ENCODE measurements at places on chromosomes 5 and 9.
A peak's percentile ranks its signal among the peaks of the same experiment; 100 is the strongest.

DNA sequence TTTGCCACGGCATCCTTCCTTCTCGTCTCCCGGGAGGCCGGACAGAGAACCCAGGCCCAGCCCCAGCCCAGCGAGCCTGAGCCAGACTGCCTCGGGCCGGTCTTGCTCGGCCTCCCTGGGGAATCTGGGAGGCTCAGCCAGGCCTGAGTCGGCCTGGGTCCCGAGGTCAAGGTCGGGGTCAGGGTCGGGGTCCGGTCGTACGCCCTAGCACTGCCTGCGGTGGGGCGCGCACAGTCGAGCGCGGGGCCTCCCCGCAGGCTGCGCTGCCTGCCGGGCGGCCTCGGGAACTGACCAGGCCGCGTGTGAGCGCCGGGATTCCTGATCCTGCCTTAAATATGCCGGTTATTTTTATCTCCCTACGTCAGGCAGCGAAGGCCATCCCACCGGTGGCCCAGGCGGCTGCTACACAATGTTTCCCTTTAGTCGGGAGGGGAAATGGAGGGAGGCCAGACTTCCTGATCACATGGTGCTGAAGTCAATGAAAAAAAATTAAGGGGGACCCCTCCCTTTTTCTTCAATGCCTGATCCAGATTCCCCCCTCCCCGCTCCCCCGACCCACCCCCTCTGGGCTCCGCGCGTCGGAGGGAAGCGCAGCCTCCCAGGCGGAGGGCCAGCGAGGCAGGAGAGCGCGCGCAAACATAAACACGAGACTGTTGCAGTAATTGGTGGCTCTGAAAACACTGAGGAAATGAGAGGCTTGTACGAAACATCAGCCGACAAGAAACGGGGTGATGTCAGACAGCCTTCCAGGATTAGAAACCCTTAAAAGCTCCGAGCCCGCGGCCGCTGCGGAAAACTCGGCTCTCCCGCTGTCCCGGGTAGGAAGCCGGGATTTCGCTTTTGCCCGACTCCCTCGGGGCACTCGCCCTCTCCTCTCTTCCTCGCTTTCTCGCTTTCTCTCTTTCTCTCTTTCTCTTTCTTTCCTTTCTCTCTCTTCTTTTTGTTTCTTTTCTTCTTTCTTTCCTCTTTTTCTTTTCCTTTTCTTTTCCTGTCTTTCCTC lies 148.2 kb upstream of the KLF4 start:
- DNase-seq, result no peak

DNA sequence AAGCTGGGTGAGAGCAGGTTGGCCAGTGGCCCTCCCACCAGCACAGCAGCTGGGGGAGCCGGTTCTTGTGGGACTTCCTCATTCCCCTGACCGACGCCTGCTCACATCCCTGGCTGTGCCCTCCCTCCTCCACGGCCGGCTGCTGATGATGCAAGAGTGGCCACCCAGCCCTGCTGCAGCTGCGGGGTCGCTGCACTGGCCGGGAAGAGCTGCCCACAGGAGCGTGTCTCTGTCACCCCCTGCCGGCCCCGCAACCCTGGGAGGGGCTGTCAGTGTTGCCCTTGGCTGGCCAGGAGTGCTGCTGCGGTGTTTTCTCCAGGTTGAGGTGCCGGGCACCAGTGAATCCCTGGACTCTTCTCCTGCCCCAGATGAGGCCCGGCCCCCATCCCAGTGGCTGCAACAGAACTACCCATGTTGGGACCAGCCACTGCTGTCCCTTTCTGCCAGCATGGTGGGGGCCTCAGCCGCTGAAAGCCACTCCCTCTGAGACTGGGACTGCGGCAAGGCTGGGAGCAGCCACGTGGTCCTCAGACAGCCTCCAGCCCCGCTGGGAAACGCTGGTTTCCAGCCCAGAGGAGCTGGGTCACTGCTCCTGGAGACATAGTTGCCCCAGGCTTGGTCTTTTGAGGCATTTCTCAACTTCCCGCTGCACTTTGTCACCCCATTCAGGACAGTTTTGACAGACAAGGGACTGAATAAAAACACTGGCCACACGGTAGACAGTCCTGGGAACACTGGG lies 739 bp downstream of the CARD9 start:
- DNase-seq, result no peak

- no peak for DNase-seq
Observed at GRCh38 chr5:14267166-14267838, 124.2 kb downstream of the TRIO start.

GRCh38 chr5:169296419-169297143 lies 4.4 kb downstream of the SLIT3 start:
- DNase-seq, result no peak

DNA sequence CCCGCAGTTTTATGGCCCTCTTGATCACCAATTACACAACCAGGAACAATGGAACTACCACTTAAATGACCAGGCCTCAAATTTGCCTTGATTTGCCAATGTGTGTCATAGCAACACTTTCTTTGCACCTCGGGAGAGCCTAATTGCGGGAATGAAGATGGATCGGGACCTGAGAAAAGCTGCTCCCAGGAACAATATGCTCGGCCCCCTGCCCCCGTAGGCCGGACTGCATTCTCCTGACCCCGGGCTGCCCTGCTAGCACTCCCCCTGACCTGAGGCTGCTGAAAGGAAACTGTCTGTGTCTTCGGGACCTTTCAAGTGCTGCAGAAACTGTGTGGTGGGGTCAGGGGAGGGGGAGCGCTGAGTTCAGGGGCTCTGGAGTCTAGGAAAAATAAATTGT lies 294.3 kb upstream of the IRX1 start:
- no peak for DNase-seq

DNA sequence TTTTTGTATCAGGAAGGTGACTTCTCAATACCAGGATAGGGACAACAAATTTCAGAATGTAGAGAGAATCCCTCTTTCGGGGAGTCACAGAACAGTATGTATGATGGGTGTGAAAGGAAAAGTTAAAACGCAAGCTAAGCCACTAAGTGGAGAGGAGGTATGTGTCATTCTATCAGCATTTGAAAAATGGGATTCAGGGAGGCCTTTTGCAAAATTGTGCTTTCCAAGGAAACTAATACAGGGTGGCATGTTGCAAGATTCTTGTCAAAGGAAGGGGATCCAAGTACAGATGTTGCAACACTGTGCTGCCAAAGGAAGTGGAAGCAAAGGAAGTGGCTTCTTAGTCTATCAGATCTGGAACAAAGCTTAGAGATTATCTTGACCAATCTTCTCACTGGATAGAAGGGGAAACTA lies 12.6 kb upstream of the TNIP1 start:
- DNase-seq, result no peak

GRCh38 chr5:6253846-6254245 lies 124.5 kb downstream of the MED10 start:
- DNase-seq, result no peak

GRCh38 chr5:17316970-17317459 lies 99.6 kb downstream of the BASP1 start:
- DNase-seq, result peak; percentile 71

- DNase-seq, result no peak
Observed at GRCh38 chr9:3177936-3178335, 334.0 kb upstream of the PUM3 start.

GRCh38 chr5:141735823-141736222 lies 53.8 kb upstream of the ARAP3 start:
- DNase-seq, result no peak

DNA sequence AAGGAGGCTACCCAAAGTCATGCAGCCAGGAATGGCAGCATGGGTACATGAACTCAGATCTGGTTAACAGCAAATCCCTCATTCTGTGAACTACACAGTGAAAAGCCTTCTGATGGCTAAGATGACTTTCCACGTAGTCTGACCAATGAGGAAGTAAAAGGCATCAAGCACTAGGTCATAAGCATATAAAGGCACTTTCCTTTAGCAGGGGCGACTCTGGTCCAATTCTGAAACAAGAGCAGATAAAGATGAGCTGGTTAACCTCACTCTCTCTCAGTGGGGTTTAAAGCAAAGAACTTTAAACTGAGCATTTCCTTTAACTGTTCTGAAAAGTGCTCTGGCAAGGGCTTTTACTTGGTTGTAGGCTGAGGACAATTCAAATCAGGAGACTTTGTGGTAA lies 21.1 kb downstream of the PSMB7 start:
- DNase-seq, result no peak

DNA sequence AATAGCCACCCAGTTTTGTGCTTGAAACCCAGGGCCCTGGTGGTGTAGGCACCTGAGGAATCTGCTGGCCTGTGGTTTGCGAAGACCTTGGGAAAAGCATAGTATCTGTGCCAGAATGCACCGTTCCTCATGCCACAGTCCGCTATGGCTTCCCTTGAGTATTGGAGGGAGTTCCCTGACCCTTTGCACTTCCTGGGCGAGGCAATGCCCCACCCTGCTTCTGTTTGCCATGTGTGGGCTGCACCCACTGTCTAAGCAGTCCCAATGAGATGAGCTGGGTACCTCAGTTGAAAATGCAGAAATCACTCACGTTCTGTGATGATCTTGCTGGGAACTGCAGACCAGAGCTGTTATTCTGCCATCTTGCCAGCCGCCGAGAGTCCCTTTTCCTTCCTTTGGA lies 483.5 kb downstream of the AGTPBP1 start:
- no peak for DNase-seq

GRCh38 chr9:126440940-126441339 lies 114.3 kb downstream of the MVB12B start:
- no peak for DNase-seq

DNA sequence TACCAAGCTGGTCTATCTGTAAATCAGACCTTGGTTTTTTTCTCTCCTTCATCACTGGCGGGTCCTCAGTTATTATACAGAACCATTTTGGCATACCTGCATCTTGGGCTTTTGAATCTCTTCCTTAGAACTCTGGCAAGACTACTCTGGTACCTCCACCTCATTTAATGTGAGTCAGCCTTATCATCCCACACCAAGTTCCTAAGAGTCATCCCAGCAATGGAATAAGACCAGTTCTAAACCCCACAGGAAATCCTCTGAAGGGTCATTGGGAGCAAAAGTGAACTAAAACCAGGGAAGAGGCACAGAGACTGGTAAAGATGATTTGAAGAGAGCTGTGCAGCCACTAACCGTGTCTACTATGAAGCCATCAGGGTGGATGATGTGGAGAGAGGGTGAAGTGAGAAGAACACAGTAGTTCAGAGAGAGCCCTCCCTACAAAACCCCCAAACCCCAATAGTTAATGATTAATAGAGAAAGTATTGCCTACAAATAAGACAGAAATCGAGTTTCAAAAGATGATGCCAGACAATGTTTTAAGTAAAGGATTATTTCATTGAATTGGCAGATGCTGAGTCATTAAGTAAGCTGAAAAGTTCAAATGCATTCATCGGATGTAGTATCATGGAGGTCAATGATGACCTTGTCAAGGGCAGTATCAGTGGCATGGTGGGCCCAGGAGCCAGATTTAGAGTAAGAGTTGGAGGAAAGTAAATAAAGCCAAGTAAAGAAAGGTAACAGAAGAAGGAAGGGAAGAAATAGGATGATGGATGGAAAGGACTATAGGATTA lies 85.4 kb downstream of the PCSK1 start:
- no peak for DNase-seq

DNA sequence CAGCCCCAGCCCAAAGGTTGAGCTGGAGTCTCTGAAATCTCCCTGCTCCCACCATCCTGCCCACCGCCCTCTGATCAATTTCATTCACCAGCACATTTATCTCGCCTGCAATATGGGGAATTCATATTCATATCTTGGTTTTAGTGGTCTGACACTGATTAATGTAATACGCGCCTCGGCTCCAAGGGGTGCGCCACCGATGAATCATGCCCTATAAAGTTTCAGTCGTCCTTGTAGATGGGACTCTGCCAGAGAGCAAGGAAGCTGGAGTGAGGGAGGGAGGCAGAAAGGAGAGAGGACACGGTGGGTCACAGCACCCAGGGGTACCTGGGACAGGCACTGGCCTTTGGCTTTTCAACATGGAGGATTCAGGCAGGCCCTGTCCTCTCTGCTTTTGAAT lies 8.9 kb downstream of the IRX1 start:
- no peak for DNase-seq

DNA sequence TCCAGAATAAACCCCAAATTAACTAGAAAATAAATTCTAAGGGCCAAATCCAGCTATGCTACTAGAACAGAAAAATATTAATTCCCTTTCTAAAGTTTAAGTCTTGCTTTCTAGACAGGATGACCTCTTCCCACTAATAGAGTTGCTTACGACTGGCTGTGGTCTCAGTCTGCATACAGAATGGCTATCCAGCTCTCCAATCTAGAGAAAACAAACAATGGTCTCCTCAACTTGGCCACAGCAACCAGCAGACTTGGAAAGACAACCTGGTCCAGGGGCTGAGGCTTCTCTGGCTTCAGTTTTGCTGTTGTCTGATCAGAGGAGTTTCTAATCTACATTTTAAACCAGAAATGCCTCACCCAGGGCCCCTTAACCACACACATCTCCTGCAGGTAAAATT lies 28.9 kb downstream of the RASEF start:
- no peak for DNase-seq

DNA sequence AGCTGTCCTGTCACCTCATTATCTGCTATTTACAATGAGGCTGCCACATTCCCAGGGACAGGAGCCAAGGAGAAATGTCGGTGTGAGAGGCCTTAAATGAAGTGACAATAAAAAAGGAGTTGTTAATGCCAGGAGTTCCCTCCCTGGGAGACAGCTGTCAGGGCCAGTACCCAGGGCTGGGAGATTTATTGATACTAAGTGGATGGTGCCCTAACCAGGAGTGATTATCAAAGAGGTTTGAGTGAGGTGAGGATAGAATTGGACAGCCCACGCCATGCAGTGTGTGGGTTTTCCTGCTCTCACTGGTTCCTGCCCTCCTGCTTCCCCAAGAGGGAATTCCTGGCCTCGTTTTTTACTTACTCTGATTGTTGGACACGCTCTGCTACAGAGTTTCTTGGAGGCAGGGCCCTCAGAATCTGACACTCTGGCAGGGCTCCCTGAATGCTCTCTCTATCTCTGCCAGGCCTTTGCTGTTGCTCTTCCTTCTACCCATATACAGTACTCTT lies 150.8 kb downstream of the GRIA1 start:
- no peak for DNase-seq

DNA sequence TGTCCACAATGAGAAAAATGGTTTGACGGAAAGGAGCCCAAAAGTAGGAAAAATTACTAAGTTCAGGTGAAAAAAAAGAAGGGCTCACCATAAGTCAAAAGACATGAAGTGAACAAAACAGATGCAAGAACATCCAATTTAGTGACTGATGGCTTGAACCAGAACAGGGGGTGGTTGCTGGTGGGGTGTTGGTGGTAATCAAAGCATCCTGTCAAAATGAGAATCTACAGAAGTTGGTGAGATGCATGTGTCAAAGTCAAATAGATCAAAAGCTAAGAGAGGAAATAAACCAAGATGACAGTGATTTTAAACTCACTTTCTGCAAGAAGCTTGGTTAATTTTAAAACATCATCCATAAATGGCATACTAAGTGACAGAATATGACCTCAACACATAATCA lies 117.4 kb downstream of the MLLT3 start:
- DNase-seq, result no peak

DNA sequence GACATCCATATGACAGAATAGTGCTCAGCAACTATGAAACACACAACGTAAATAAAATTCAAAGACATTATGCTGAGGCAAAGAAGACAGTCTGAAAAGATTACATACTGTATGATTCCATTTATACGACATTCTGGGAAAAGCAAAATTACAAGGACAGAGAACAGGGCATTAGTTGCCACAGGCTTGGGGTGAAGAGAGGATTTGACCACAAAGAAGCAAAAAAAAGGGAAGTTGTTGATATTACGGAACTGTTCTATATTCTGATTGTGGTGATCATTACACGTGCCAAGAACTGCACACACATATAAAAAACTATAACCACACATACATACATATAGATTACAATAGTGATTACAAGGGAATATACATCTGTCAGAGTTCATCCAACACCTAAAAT lies 24.1 kb downstream of the CDK5RAP2 start:
- no peak for DNase-seq

Data from GM06990 (cell line).